AG09319 (cell line): ENCODE measurements at places on chromosomes 1 and 21.
A peak's percentile ranks its signal among the peaks of the same experiment; 100 is the strongest.

DNA sequence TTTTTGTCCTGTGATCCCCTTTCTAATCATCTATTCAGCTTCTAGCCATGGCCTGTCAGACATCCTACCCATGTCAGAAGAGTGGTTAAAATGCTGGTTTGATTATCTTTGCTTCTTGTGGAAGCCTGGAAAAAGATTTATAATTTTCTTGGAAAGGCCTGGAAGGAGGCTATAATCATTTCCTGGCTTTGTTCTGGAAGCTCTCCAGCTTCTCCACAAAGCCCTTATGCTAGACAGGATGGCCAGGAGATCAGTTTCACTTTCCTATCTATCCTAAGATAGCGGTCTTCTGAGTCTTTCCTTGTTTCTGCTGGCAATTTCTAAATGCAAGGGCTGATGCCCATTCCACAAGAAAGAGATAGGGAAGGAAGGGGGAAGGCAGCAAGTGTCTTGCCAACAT is 90.9 kb upstream of the SLC44A3 start:
- DNase-seq = peak; percentile 77

GRCh38 chr1:43279666-43280065 is 5.7 kb downstream of the C1orf210 start:
- DNase-seq = no peak

GRCh38 chr1:43977376-43978263 is 1.4 kb upstream of the B4GALT2 start:
- no peak for DNase-seq

- no peak for DNase-seq
These were observed 17.1 kb downstream of the CCN1 start for GRCh38 chr1:85597709-85598108.

- peak; percentile 77 for DNase-seq
These were observed 27.0 kb downstream of the SERTAD4 start for GRCh38 chr1:210259561-210259960.

- DNase-seq = no peak
These were observed 184.4 kb downstream of the PTGER3 start for GRCh38 chr1:70863239-70863638.

GRCh38 chr1:32358435-32358834 is 3.9 kb downstream of the FAM229A start:
- no peak for DNase-seq
